ENCODE measurements at places on chromosomes 12 and 14.

DNA sequence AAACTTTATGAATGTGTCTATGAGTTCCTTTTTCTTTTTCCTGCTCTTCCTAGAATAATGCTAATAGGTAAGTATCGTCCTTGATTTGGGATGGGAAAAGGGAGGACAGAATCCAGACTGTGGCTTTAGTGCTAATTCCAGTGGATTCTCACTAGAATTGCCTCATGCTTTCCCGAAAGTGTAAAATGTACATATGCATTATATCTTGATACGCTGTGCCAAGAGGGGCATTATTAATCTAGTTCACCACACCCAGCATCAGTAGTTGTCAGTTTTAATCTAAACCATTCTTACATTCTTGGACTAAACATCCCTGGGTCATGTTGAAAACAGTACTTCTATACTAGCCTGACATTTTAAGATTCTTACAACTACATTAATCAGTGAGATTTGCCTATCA is 49.3 kb downstream of the GCH1 start:
- DNase-seq: no peak

DNA sequence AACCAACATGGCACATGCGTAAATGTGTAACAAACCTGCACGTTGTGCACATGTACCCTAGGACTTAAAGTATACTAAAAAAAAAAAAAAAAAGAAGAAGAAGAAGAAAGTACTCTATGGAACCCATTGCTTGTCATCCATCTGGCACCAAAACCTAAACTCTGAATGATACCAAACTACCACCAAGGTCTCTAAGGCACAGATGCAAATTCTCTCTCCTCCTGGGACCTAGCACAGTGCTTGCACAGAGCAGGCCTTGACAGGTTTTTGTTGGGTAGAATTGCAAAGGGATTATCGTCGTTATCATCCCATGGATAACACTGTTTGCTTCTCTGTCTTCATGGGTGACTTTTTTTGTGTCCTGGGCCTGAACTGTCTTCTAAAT is 13.2 kb upstream of the LGALS3 start:
- no peak for DNase-seq

GRCh38 chr14:94474581-94475031 is 1.4 kb downstream of the SERPINA9 start:
- DNase-seq: no peak

DNA sequence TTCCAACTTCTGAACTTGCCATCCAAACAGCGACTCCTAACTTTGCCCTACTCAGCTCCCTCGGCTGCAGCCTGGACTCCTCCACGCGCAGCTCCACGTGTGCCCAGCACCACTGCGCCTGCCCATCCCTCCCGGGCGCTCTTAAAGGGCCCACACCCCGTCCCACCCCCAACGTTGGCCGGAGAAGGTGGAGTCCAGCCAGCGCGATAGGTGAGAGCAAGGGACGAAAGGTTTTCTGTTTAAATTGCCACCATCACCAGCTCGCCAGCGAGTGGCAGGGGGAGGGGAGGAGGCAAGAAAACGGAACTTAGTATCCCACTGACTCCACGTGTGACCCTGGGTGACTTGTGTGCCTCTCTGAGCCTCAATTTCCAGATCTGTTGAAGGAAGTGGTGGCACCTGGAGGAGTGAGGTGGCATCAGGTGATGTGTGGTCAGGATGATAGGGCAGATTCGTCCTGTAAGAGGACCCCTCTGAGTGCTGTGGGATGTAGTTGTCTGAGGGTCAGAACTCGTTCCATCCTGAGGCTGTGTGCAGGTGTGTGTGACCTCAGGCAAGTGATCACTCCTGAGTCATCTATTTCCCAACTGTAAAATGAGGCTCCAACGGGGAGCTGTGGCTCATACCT is 59.7 kb downstream of the TRPV4 start:
- DNase-seq: peak; percentile 14

DNA sequence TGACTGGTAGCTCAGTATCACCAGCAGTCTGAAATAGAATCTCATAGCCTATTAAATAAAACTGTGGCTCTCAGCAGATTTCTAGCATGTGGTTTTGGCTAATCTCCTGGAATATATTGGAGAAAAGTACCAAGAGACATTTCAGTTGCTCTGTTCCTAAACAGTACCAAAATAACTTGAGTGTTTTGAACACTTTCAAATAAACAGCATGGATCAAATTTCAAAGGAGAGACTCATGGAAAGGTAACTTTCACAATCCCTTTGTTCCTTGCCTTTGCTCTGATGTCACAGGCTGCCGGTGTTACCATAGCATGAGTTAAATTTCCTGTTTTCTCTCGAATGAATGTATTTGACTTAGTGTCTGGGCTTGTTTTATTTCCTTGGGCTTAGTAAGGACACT is 3.4 kb downstream of the ARG2 start:
- DNase-seq: no peak

GRCh38 chr12:55937981-55938380 is 7.0 kb downstream of the DGKA start:
- DNase-seq: no peak

DNA sequence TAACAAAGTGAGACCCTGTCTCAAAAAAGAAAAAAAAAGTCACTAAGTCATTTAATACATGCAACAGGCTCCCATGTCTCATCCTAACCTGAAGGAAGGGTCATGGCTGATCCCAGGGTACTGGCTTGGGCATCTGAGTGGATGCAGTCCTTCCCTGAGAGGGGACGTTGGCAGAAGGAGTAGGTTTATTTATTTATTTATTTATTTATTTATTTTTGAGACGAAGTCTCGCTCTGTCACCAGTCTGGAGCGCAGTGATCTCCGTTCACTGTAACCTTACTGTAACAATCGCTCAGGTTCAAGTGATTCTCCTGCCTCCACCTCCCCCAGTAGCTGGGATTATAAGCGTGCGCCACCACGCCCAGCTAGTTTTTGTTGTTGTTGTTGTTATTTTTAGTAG is 7.2 kb upstream of the CALCOCO1 start:
- no peak for DNase-seq

DNA sequence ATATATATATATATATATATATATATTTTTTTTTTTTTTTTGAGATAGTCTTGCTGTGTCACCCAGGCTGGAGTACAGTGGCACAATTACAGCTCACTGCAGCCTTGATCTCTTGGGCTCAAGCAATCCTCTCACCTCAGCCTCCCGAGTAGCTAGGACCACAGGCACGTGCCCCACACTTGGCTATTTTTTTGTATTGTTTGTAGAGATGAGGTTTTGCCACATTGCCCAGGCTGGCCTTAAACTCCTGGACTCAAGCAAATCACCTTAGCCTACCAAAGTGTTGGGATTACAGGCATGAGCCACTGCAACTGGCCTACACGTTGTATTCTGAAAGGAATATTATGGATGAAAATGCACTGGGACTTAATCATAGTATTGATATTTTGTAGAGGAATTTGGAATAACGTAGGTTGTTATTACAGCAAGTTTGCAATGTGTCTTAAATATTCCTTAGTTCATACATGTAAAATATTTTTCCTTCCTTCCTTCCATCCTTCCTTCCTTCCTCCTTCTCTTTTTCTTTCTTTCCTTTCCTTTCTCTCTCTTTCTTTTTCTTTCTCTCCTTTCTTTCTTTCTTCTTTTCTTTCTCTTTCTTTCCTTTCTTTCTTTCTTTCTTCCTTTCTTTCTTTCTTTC is 862 bp downstream of the KLRB1 start:
- no peak for DNase-seq

GRCh38 chr12:41234692-41235091 is 46.6 kb downstream of the PDZRN4 start:
- DNase-seq: no peak

GRCh38 chr14:75871181-75871880 is 110.5 kb downstream of the TGFB3 start:
- no peak for DNase-seq

GRCh38 chr14:28542040-28542439 is 224.5 kb upstream of the FOXG1 start:
- no peak for DNase-seq

DNA sequence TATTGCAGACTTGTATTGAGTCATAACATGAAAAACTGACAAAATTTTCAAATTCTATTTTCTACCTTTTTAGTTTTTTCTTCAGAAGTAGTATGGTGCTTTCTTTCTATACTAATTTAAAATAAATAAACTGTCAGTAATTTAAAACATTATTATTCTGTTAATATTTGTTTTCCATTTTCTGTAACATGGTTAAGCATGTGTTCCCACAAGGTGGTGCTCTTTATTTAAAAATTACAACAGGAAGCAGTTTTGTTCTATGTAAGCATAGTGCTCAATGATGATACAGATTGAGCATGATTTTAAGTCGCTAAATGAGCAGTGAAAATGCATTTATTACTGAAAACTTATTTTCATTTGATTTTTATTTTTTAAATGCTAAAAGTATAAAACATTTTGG is 114.6 kb downstream of the PPFIA2 start:
- peak; percentile 27 for DNase-seq

- no peak for DNase-seq
Measured at GRCh38 chr12:1890119-1890703, 28.2 kb downstream of the CACNA2D4 start.

GRCh38 chr14:94135476-94135875 is 6.1 kb upstream of the IFI27L2 start:
- DNase-seq: no peak

DNA sequence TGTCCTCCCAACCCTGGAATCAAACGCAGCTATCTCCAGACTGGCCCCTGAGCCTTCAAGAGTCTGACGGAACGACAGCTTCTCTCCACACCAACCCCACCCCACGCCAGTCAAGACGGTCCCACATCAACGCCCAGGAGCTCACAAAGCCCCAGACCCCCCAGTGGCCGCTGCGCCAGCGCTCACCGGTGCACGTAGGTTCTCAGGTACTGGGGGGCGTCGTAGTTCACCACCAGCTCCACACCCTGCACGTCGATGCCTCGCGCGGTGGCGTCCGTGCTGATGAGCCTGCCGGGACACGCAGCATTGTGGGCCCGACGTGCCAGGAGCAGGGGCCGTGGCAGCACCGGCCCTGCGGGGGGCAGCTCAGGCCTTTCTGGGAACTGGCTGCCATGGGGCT is 4.2 kb downstream of the DDX51 start:
- no peak for DNase-seq

DNA sequence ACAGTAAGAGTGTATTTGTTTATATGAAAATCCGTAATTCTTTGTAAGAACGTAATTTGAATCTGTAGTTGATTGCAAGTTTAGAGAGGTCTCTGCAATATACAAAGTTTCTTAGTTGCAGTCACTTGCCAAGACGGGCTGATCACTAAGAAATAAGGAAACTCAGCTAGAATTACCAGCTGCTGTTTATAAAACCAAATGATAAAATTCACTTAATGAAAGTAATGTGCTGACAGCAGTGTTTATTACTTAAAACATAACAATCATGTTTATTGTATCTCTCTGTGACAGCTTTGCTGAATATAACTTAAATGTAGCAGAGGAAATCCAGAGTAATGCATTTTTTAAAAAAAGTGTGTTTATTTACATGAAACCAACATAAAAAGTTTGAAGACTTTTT is 31.2 kb downstream of the SRGAP1 start:
- DNase-seq: no peak

- DNase-seq: no peak
Measured at GRCh38 chr12:67541625-67541991, 106.9 kb upstream of the DYRK2 start.

GRCh38 chr12:65494537-65494936 is 216.1 kb downstream of the MSRB3 start:
- no peak for DNase-seq

- DNase-seq: no peak
Measured at GRCh38 chr14:67410313-67410712, 1.7 kb downstream of the PLEK2 start.

DNA sequence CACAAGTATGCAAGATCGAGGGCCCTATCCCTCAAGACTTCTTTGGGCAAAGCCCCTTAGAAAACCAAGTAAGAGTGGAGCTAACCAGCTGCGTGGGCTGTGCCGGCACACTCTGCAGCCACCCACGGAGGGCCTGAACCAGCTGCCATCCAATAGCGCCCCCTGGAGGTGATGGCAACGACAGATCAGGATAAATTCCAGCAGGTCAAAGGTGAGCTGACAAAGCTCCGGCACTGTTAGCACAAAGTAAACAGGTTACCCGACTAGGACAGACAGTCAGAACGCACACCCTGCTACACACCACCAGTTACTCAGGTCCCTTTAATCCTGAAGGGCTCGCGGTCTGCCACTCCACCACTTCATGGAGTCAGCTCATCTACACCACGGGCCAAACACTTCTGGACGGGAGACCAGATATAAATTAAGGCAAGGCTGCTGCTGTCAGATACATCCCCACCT is 4.9 kb downstream of the ZBTB39 start:
- DNase-seq: peak; percentile 72

DNA sequence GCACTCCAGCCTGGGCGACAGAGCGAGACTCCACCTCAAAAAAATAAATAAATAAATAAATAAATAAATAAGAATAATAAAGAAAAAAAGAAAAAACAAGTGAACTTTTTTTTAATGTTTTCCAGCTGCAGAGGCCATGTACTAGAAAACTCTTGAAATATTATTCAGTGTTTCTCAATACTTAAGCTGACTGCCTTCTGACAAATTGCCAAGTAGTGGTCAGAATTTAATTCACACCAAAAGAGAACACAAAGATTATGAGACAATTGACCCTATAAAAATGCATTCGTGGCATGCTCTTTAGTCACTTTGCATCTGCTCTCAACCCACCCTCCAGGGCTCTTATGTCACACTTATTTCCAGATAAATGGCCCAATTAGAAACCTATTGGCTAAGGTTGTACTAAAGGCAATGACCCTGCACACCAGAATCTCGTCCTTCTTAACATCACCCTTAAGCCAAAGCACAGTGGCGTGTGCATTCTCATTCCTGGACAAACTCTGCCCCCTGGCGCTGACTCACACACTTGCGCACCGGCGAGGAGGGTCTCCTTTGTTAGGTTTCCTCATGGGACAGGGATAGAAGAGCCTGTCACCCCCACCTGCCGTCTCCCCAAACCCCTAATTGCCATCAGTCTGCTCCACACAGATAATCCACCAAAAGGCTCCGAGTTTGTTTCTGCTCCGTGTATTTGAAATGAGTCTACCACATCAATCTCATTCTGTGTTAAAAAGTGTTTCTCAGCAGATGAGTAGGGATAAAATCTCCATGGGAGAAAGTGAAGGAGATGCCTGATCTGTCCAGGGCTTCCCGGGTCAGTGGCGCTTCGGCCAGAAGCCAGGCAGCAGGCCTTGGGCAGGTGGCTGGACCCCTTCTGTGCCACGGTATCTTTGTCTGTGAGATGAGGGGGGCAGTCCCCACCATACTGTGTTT is 73.1 kb upstream of the CEP83 start:
- DNase-seq: peak; percentile 80

- DNase-seq: no peak
Measured at GRCh38 chr12:56529656-56530055, 8.0 kb downstream of the RBMS2 start.

DNA sequence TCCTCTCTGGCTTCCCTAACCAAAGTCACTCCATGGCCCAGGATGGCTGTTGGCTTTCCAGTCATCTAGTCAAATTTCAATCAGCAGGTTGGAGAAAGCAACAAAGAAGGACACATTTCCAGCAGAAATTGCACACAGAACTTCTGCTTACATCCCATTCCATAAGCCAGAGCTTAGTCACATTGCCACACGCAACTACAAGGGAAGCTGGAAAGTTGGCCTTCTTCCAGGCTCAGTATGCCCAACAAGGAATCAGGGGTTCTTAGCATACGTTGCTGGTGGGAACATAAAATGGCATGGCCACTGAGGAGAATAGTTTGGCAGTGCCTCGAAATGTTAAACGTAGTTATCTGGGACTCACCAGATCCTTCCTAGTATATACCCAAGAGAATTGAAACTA is 9.3 kb upstream of the APPL2 start:
- DNase-seq: no peak
